Stimulated activated CD8-positive, alpha-beta memory T cell treated with anti-CD3 and anti-CD28 coated beads, Interleukin-4, amount 100 ng/mL, for 1 hour (primary cell): ENCODE measurements at places on chromosomes 2 and 18.

DNA sequence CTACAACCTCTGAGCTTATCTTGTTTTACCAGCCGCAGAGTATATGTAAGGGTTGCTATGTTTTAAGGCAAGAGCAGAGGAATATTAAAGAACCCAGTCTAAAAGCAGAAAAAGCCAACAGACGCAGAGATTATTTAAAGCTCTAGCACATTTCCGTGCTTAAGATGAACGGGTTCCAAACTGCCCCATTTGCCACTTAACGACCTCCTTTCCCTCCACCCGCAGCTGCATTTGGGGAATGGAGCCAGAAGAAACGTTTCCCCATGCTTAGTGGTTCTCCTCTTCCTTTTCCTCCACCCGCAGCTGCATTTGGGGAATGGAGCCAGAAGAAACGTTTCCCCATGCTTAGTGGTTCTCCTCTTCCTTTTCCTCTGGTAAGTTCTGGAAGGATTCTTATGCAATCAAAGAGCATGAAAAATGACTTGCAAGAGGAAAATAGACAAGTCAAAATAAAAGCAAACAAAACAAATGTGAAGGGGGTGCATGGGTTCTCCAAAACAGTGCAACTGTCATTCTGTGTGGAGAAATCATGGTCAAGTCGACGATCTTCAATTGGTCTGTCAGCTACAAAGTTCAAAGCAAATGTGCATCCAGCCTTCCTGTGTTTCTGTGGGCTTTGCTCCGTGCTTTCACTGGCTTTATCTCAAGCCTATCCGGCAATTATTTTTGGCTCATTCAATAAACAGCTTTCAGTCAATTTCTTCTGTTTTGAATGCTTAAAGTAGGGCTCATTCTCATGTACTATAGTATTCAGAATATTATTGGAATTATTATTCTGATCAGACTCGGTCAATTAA, 57.8 kb downstream of the DIPK1C start:
- DNase-seq = no peak

- DNase-seq = no peak
Measured at GRCh38 chr2:158509928-158510797, 53.4 kb downstream of the PKP4 start.

- DNase-seq = no peak
Measured at GRCh38 chr2:51505533-51505932, 473.6 kb upstream of the NRXN1 start.

DNA sequence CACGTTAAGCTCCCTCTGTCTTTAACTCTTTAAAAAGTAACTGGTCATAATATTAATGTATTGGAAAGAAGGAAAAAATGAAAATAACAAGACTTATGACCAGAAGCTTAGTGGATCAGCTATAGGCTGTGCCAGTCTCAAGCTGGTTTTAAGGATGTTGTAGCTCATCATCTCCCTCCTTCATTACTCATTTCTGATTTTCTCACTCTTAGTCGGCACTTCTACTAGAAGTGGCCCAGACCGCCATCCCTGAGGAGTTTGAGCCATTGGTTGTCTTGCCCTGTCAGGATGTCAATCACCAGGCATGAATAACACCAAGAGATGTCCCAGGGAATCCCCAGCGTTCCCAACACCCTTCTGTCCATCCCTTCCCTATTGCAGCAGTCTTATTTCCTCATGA, 151.5 kb downstream of the ASXL3 start:
- DNase-seq = no peak

GRCh38 chr2:12556762-12557161, 160.0 kb upstream of the TRIB2 start:
- DNase-seq = no peak

- DNase-seq = no peak
Measured at GRCh38 chr18:78892721-78893120, 86.9 kb upstream of the SALL3 start.

DNA sequence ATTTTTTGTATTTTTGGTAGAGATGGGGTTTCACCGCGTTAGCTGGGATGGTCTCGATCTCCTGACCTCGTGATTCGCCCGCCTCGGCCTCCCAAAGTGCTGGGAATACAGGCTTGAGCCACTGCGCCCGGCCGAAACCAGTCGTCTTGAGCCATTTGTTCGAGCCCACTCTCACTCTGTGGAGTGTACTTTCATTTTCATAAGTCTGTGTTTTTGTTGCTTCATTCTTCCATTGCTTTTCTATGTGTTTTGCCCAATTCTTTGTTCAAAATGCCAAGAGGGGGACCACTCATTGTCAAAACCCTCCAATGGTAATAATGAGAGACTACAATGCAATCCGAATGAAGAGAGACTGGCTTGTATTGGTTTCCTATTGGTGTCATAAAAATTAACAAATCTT, 1545.5 kb upstream of the DDX18 start:
- DNase-seq = no peak

- no peak for DNase-seq
Measured at GRCh38 chr2:168200930-168201583, 46.3 kb downstream of the STK39 start.
